GM23338 (cell line): ENCODE measurements at places on chromosomes 5 and 9. TPM values are rescaled to one million over a fixed set of nuclear protein-coding genes. Genes with fewer than 3 reads are reported as not detected.

DNA sequence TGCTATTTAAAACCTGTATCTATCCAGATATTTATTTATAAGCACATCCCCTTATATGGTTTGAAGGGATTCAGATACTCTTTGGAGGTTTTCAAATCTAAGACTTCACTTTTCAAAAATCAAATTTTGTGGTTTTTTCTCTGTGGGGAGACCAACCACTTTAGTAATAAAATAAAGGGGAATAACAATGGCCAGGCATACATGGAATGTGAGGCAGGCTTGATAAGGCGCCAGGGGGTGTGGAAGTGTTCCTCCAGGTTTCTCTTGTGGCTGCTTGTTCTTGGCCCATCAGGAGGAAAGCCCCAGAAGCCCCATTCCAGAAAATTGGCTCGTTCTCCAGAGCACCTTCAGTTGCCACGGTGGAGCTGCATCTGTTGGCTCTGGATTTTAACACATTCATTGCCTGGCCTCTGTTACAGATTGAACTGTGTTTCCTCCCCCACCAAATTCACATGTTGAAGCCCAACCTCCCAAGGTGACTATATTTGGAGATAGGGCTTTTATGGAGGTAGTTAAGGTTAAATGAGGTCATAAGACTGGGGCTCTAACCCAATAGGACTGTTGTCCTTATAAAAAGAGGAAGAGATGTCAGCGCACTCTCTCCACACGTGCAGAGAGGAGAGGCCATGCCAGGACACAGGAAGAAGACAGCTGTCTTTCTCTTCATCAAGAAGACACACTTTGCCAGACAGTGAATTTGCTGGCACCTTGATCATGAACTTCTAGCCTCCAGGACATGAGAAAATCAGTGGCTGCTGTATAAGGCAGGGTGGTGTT, 195.9 kb downstream of the TMEM38B start:
- DNase-seq, result no peak

GRCh38 chr5:98639274-98639673, 134.2 kb upstream of the RGMB start:
- DNase-seq, result peak; percentile 20

DNA sequence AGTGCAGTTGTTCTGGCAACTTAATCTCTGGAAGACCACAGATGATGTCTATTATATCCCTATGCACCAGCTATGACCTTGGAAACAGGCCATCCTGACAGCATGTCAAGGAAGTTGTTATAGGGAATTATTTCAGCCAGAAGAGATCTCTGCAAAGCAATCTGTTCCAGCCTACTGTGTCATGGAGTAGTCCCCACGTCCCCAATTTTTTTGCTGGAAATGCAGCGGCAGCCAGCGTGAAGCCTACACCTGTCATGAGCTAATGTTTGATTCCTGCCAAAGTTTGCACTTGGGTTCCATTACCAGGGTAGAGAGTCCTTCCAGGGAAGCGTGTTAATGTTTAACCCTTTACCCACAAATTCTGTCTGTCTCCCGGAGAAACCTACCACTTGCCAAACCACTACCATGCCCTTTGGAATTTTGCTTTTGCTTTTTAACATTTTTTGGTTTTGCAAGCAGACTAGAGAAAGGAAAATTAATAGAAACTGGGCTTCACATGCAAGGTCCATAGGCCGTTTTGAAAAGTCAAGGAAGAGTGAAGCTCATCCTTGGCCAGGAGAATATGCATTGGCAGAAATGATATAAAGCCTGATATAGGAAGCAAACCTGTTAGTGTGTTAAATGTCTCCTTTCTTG, 174.9 kb upstream of the SPRY4 start:
- no peak for DNase-seq

- no peak for DNase-seq
Observed at GRCh38 chr5:54390015-54390414, 65.5 kb upstream of the HSPB3 start.

- no peak for DNase-seq
Observed at GRCh38 chr5:62731022-62731421, 152.4 kb downstream of the LRRC70 start.

- DNase-seq, result no peak
Observed at GRCh38 chr5:448061-448765, 5.2 kb downstream of the EXOC3 start.

DNA sequence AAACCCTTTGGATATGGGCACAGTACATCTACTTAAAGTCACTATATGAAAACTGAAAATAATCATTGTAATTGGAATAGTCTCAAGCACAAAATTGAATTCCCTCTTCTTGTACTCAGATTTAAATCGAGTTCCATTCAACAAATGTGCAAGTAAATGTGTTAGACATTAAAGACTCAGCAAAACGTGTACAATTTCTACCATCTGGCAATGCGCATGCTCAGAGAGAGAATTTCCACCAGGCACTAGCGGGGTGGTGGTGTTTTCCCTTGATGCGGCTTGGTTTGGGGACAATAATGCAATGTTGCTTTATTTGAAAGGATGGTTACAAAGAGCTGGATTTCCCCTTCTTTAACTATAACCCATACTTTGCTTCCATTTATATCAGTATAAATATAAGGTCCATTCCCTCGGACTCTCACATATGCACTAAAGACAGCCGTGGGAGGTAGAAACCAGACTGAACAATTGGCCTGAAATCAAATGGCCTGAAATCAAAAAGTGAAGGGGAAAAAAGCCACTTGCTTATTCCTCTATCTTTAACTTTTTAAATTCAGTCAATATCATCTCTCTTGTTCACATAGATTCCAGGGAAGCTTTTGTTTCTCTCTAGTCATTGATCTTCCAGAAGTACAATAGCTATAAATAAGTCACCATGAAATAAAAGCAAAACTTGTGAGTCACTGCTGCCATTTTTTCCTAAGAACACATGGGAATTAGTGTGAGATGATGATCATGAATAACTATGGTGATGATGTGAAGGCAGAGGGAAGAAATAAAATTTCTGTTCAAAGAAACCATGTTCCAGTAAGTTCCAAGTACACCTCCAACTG, 59.2 kb downstream of the ADAMTS12 start:
- no peak for DNase-seq

- no peak for DNase-seq
Observed at GRCh38 chr5:74570250-74570649, 70.3 kb downstream of the ENC1 start.

GRCh38 chr9:22455181-22455580, 8.6 kb downstream of the DMRTA1 start:
- no peak for DNase-seq

DNA sequence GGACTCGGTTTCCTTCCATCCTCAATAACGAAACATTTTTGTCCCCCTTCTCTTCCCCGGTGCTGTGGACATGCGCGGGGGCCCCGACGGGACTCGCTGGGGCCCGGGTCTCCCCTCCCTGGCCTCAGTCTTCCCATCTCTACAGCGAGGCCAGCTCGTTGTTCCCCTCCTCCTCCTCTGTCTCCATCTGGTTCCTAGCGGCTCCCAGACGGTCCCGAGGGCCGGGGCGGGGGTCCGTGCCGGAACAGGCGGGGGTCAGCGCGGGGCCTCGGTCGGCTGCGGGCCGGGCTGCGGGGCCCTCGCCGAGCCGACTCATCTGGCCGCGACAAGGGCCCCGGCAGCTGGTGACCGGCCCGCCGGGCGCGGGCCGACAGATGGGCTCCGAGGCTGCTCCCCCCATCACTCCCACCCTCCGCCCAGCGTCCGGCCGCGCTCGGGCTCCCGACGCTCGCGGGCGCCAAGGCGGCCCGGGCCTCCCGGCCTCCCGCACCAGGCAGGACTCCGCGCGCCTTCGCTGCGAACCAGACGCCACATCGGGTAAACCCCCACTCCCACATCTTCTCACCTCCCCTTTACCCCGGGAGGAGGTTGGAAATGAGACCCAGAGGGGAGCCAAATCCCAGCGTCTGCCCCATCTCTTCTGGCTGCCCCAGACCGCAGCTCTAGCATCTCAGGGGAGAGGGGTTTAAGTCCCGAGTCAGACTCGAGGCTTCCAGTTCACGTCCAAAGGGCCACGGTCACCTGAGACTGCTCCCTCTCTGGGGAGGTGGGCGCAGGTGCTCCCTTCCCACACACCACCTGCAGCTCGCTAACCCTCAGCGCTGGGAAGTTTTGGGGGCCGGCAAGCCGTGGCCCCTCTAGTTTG, 8.1 kb downstream of the BARHL1 start:
- peak; percentile 52 for DNase-seq

The ESM1 gene
- 0.14 TPM in 1 of 2 replicates, not detected in the other for total RNA-seq

The LIX1 gene
- not detected in 2 replicates for total RNA-seq

The F2RL2 gene
- total RNA-seq, result 0.42 TPM in 1 of 2 replicates, not detected in the other

The C1QTNF3 gene
- total RNA-seq, result 0.97 and 1.7 TPM in 2 replicates

The PTPRD gene
- 58.0 and 61.2 TPM in 2 replicates for total RNA-seq
